Calu3 (cell line): ENCODE measurements at places on chromosomes 3 and 15. TPM values are rescaled to one million over a fixed set of nuclear protein-coding genes. Genes with fewer than 3 reads are reported as not detected.

The PLIN1 gene
- total RNA-seq = 0.35 and 0.37 TPM in 2 replicates

DNA sequence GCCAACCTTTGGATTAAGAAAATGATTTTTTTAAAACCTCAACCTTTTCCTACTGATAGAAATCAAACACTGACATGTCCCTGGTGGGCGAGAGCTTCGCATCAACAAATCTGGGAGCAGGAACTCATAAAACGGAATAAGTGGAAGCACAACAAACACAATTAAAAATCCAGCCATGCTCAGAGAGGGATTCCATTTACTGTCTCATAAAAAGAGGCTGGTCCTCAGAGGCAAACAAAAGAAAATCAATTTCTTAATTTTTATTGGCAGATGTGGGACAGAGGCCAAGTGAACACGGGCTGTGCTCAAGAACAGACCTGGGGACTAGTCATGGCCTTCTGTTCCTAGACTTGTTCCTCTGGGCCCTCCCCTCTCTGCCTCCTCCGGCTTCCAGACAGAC, 214.5 kb downstream of the NTRK3 start:
- DNase-seq = no peak

- peak; percentile 29 for DNase-seq
These were observed 225.6 kb downstream of the TIGIT start for GRCh38 chr3:114519415-114519814.

The NLGN1 gene
- total RNA-seq = 2.2 and 2.6 TPM in 2 replicates

DNA sequence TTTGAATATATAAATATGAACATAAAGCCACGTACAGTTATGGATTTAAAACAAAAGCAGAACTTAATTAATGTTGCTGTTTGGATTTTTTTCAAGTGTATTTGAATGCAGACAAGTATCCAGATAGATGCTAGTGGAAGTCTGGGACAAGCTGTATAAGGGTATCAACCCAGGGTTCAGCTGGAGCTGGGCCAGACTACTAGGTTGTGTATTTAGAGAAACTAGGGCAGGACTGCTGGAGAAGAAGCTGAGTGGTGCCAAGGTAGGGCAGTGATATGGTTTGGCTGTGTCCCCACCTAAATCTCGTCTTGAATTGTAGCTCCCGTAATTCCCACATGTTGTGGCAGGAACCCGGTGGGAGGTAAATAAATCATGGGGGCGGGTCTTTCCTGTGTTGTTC, 189.8 kb upstream of the CTDSPL start:
- no peak for DNase-seq

- no peak for DNase-seq
These were observed 335.7 kb downstream of the MAGI1 start for GRCh38 chr3:65703026-65703425.

The ZBBX gene
- 0.49 and 0.57 TPM in 2 replicates for total RNA-seq
